Stimulated activated naive CD8-positive, alpha-beta T cell treated with anti-CD3 and anti-CD28 coated beads, Interleukin-15, Interleukin-2, amounts not matched to agents 100 U/mL and 50 U/mL, for 24 hours (primary cell): ENCODE measurements at places on chromosomes 3 and 15.

- no peak for DNase-seq
Measured at GRCh38 chr3:132198516-132198915, 118.7 kb upstream of the ACP3 start.

DNA sequence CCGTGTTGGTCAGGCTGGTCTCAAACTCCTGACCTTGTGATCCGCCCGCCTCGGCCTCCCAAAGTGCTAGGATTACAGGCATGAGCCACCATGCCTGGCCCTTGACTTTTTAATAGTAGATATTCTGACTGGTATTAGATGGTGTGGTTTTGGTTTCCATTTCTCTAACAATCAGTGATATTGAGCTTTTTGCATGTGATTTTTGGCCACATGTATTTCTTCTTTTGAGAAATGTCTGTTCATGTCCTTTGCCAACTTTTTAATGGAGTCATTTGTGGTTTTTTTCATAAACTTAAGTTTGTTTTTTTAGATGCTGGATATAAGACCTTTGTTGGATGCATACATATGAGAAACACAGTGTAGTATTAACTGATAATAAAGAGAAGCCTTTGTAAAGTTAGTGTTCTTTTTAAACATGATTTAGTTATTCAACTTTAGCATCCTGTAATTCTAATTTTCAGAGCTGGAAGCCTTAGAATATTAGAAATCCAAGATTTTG lies 280.8 kb downstream of the RBMS3 start:
- DNase-seq, result no peak

- DNase-seq, result no peak
Measured at GRCh38 chr3:32109256-32109655, 2.8 kb downstream of the GPD1L start.

GRCh38 chr3:16449369-16449768 lies 64.1 kb downstream of the RFTN1 start:
- DNase-seq, result no peak

DNA sequence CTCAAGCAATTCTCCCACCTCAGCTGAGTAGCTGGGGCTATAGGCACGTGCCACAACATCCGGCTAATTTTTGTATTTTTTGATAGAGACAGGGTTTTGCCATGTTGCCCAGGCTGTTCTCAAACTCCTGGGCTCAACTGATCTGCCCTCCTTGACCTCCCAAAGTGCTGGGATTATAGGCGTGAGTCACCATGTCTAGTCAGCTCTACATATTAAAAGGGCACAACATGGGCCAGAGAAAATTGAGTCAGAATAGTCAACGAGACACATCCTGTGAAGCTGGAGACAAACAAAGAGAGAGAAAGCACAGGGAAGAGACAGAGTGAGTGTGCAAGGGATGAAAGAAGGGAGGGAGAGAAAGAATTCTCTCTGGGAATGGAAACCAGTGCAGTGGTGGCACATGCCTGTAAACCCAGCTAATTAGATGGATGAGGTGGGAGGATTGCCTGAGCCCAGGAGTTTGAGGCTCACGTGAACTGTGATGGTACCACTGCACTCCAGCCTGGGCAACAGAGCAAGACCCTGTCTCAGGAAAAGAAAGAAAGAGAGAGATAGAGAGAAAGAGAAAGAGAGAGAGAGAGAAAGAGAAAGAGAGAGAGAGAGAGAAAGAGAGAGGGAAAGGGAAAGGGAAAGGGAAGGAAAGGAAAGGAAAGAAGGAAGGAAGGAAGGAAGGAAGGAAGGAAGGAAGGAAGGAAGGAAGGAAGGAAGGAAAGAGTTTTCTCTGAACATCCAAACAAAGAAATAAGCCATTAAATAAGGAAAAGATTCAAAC lies 107.2 kb upstream of the SLC25A36 start:
- DNase-seq, result no peak

DNA sequence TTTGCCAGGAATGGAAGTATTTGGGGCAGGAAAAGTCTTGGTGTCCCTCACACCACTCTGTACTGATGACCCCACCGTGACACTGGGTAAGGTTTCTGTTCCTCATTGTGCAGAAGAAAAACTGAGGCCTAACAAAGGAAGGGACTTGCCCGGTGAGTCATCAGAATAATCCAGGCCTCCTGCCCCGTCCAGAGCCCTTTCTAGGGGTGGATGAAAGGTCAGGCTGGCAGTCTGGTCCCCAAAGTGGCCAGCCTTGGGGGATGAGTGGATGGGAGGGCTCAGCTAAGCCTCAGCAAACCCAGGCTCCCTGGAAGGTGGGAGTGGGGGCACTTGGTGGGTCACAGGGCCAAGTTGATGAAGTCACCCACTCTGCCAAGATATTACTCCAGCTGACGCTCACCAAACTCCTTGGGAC lies 2.3 kb upstream of the DNAH1 start:
- peak; percentile 42 for DNase-seq

DNA sequence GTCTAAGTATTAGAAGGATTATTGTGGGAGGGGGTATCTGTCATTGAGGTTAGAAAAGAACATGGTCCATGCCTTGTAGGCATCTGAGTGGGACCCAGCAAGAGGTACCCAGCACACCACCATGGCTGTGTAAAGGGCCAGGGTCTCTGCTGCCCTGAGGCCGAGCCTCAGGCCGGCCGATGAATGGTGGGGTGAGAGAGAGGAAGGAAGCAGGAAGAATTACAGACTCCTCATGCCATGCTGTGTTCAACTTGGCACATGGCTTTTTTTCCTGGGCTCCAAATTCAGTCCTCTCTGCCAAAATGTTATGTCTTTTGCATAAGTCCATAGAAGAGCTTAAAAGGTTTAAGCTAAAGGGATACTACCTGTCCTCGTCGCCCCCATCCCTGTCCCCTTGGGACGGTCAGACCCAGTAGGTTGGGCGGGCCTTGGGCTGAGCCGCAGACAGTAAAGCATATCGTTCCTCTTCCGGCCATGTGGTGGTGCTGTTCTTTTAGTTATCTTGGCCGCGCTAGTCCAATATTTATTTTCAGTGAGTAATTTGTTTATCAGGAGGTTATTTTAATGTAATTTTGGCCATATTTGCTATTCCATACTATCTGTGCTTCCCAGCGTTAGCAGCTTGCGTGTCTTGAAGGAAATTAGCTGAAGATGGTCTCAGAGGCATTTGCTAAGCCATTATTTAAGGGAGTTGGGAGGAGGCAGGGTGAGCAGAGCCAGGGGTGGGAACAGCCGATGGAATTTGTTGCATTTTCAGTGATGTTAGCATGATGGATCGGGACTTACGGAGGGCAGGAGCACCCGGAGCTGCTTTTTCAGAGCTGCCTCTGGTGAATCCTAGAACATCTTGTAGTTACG lies 152.4 kb downstream of the AGBL1 start:
- peak; percentile 25 for DNase-seq

DNA sequence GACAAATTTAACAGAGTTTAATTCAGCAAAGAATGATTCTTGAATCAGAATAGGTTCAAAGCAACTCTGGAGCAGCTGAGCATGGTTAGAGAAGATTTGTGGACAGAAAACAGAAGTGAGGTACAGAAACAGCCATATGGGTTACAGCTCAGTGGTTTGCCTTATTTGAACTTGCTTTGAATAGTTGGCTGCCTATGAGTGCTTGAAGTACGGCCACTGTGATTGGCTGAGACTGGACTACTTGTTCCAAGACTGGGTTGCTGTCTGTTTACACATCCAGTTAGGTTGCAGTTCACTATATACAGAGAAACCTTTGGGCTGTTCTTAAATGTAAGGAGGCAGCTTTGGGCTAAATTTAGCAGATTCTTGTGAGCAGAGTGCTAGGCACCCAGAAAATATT lies 79.4 kb upstream of the CADPS start:
- no peak for DNase-seq

DNA sequence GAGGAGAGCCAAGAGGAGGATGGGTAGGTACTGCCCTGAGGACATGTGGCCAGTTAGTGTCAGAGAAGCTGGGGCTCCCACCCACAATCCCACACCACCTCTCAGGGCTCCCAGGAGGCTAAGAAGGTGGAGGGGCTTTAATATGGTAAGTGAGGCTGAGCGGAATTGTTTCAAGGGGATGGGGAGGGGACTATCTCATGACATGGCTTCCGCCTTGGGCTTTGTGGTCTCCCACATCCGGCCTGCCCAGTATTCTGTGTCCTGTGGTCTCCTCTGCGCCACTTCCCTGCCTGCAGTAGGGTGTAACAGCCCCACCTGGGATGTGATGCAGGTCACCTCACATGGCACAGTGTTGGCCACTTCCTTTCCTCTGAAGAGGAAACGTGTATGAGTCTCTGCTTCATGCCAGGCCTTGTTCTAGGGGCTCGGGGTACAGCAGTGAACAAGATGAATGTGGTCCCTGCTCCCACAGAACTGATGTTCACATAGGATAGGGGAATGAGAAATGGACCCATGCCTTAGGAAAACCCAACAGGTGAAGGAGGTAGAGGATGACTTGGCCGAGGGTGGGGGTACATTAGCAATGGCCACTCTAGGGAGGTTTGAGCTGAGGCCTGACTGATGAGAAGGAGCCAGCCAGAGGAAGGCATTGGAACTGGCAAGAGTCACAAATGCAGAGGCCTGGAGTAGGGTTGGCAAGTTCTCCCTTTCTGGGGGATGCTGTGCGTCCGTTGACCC lies 3.2 kb downstream of the NEIL1 start:
- DNase-seq, result peak; percentile 85

DNA sequence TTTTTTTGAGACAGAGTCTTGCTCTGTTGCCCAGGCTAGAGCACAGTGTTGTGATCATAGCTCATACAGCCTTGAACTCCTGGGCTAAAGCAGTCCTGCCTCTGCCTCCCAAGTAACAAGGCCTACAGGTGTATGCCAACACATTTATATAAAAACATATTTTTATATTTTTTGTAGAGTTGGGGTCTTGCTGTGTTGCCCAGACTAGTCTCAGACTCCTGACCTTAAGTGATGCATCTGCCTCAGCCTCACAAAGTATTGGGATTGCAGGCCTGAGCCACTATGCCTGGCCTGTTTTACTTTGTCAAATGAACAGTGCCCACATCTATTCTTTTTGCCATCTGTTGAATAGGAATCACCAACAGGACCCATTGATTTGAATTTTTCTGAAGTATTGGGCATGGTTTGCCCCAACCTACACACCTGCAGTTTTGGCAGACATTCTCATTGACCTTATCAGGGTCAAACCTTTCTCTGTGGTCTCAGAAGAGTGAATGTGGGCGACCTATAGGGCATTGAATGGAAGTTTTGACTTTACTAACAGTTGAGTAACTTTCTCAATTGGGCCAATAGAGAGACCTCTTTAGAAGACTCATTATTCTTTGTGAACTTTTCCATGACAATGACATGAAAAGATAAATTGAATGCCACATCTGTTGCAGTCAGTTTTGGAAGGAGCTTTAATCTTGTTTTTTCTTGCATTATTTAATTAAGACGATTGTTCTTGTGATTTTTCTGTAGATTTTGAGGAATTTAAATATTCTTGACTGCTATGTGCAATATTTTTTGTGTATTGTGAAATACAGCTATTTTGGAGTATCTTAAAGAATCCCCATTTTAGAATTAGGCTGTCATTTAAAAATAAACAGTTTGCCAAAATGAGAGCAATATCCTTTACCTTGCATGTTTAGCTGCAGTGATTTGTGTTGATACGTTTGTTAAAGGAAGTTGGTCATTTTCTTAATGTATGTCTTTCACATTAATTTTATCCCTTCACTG lies 2.7 kb downstream of the IREB2 start:
- DNase-seq, result peak; percentile 33

DNA sequence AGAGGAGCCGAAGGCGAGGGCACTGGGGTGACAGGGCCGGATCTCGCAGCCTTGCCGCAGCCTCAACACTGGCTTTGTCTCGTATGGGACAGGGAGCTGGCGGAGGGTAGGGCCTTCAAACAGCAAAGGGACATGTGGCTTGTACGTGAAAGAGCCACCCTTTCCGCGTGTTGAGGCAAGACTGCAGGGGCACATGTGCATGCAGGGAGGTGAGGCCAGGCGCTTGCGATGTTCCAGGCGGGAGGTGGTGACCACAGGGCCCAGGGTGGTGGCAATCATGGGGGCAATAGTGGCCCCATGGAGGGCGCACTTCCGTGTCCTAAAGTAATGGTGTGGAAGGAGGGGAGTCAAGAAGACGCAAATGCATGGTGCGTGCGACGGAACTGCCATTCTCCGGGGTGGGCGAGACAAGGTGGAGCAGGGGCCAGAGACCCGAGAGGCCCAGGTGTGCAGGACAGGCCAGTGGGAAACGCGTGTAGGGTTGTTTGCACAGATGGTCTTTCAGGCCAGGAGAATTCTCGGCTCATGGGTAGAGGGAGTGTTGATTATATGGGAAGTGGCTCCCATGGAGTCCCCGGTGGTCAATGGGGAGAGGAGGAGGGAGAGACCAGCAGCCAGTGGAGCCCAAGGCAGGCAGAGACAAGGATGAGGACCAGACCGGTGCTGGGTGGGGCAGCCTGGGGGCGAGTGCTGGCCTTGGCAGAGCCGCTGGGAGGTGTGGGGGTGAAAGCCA lies 45.8 kb upstream of the PCSK6 start:
- no peak for DNase-seq
